ENCODE measurements at places on chromosomes 12 and 14.

- no peak for DNase-seq
Observed at GRCh38 chr14:92959761-92960680, 37.1 kb downstream of the CHGA start.

DNA sequence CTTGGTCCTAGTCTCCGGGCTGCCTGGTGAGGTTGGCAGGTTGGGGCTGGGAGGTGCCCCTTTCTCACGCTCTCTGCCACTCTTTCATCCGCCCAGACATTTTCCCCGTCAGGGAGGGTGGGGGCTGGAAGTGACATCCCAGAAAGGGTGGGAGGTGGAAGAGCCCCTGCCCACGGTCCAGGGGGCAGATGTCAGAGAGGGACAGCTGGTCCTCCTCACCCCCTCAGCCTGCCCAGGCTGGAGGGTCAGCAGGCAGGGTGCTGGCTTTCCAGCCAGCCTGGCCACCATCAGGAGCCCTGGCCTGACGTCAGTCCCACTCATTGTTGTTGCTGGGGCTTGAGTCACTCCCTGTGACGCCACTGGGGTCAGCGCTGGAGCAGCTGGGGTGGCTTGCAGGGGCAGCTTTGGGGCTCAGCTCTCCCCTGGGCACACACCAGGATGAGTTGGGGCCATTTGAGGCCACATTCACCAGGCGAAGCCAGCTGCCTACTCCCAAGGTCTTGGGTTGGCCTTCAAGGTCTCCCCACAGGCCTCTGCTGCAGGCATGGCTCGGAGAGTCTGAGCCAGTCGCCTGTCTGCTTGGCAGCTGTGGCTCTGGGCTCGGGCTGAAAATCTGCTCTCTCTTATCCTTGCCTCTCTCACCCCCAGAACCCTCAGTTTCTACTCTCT, 5.7 kb upstream of the ATG101 start:
- DNase-seq = no peak

DNA sequence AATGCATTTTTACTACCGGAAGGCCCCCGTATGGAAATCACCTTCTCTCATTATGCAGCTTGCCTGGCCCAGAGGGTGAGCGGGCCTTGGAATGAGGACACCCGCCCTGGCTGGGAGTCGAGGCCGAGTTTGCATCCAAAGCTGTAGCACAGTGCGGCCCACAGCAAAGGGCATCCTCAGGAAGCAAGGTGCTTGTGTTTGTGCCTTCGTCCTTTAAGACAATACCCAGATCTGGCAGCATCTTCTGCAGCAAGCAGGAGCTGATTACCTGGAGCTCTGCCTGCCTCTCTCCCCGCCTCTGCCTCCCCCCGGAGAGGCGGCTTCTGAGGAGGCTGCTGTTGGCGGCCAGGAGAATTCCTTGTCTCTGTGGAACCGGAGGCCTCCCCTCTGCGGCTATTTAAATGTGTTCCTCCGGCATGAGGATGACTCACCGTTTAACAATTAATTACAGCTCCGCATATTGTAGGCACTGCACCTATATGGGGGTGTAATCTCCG, 145.3 kb downstream of the CACNA1C start:
- no peak for DNase-seq

DNA sequence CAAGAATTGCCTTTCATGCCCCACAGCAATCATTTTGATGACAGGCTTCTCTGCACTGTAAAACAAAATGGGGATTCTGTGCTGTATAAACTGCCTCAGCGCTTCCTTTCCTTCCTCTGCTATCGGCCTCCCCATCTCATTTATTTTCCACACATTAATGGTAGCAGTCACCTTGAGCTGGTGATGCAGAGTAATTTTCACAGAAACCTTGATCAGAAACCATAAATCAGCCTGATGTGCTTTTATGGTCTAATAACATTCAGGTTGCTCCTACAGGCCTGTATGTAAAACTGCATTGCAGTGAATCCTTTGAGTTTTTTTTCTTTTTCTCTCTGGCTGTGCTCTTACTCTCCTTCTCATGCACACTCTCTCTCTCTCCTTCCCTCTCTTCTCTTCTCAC, 578.4 kb upstream of the STXBP6 start:
- DNase-seq = no peak

GRCh38 chr14:70753518-70753953, 55.8 kb downstream of the MAP3K9 start:
- DNase-seq = no peak

- DNase-seq = no peak
Observed at GRCh38 chr12:28512876-28513275, 322.6 kb downstream of the CCDC91 start.
